ENCODE measurements at places on chromosomes 6 and 20.

DNA sequence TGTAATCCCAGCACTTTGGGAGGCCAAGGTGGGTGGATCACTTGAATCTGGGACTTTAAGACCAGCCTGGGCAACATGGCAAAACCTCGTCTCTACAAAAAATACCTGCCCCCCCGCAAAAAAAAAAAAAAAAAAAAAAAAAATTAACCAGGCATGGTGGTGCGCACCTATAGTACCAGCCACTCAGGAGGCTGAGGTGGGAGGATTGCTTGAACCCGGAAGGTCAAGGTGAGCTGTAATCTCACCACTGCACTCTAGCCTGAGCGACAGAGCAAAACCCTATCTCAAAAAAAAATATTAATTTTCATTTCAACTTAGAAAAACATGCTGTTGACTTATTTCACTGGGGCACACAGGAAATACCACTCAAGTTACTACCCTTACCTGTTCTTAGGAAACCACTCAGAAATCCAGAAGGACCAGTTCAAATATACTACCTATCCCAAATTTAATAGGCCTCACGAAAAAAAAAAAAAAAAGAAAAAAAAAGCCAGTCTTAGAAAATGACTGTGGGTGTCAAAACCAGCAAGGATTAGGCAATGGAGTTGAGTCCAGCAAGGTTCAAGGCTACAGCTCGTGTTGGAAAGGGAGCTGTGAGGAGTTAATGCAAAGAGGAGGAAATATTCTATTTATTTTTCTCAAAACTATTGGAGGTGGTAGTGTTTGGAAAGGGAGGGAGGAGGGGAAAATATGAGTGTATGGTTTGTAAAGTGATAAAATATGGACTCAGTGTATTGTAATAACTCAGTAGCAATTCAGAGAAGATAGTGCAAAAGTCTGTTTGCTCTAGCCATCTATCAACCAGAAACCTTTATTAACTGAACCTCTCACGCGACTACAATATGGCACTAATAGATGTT lies 33.9 kb upstream of the PIM1 start:
- no peak for DNase-seq

DNA sequence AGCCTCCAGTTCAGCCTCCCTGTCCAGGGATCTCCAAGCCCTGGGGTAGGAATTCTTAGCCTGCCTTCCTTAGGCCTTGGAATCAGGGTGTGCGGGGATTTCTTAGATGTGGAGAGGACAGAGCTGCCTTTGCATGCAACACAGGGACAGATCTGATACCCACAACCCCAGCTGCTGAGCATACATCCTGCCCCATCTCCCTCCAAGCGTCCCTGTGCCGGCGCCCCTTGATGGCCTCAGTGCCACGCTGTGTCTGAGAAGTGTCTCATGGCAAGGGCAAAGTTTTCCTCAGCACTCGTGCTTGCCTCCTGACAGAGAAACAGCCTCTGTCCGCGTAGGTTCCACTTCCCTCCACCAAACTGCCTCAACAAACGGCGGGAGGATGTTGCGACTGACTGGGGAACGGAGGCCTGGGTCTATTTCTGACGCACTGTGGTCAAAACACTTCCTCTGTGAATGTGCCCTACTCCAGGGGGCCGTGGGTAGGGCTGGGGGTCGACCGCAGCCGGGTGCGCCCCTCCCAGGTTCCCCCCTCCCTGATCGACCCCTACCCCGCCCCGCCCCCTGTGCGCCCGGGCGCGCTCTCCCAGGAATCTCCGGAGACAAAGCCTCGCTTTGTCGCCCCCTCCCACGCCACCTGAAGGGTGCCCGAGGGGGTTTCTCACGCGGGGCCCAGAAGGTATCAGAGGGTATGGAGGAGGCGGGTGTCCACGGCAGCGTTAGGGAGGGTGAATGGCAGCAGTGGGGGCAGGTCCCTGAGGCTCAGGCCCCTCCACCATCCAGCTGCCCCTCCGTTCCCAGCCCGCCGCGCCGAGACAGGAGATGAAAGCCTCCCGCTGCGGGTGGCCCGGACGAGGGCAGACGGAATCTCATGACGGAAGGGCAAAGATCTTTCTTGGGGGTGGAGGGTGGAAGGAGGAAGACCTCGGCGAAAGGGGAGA lies 806 bp downstream of the MICAL1 start:
- peak; percentile 96 for DNase-seq

- no peak for DNase-seq
Measured at GRCh38 chr6:13923527-13924145, 1.1 kb upstream of the RNF182 start.

GRCh38 chr6:49462071-49462470 lies 982 bp downstream of the MMUT start:
- no peak for DNase-seq

GRCh38 chr6:5582762-5583161 lies 321.4 kb downstream of the FARS2 start:
- DNase-seq: no peak

DNA sequence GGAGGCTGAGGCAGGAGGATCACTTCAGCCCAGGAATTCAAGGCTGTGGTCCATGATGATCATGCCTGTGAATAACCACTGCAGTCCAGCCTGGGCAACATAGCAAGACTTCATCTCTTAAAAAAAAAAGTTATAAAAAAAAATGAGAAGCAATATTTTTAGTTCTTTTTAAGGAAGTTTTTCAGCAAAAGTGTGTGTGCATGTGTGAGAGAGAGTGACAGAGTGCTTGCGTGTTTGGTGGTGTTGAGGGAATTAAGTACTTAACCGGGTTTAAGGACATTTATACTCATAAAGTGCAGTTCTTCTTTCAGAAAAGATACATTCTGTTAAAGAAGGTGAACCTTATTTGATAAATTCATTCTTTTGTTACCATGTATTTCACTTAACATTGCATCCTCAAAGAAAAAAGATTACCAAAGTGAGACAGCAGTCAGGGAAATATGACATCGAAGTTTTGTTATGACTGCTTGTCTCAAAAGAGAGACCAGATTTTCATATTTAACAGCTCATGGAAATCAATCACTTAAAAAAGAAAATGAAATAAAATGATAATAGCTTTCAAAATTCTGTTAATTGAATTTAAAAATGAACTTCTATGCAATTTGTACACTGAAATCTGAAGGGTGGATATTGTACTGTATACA lies 254.7 kb downstream of the ARHGAP18 start:
- DNase-seq: no peak

DNA sequence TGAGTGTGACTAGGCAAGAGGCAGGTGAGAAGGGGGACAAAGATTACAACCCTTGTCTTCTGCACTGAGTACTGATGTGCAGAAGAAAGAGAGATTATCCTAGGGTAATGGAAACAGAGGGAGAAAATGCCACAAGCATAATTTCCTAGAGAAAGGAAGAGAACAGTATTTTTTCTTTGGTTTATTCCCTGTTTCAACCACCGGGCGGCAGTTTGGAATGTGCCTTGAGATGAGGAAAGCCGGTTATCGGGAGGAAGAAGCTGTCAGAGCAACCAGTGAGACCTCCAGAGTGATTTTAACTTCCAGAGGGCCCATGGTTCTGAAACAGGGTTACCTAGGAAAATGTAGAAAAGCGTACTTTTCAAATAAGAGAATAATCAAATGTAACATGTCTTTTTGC lies 121.4 kb downstream of the REV3L start:
- no peak for DNase-seq

- DNase-seq: no peak
Measured at GRCh38 chr20:49630396-49630951, 62.5 kb upstream of the PTGIS start.

- no peak for DNase-seq
Measured at GRCh38 chr20:8834851-8835250, 234.0 kb upstream of the PLCB4 start.

DNA sequence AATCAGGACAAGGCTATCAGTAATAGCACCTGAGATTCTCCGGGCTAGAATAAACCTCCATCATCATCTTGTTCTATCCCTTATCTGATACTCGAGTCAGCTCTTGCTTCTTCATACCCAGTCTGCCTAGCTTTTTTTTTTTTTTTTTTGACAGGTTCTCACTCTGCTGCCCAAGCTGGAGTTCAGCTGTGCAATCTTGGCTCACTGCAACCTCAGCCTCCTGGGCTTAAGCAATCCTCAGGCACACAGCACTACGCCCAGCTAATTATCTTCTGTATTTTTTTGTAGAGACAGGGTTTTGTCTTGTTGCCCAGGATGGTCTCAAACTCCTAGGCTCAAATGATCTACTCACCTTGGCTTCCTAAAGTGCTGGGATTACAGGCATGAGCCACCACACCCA lies 19.5 kb downstream of the SRSF6 start:
- DNase-seq: no peak

DNA sequence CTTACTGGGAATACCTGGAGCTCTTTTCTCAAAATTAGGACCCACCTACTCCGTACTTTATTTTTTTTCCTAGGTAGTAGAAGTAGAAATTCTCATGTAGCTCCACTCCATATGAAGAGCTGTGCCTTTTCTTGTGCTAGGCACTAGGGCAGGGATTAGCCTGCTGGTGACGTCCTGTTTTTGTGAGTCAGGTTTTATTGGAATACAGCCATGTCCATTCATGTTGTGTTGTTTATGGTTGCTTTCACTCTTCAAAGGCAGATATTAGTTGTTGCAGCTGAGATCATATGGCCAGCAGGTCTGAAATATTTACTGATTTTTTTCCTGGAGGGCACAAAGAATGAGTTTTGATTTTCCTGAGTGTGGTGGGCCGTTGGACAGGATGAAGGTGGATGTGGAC lies 20.5 kb downstream of the XRN2 start:
- no peak for DNase-seq

- DNase-seq: peak; percentile 52
Measured at GRCh38 chr6:21594416-21595281, 1.1 kb downstream of the SOX4 start.

GRCh38 chr6:33720998-33721397 lies 9.5 kb upstream of the UQCC2 start:
- DNase-seq: no peak

DNA sequence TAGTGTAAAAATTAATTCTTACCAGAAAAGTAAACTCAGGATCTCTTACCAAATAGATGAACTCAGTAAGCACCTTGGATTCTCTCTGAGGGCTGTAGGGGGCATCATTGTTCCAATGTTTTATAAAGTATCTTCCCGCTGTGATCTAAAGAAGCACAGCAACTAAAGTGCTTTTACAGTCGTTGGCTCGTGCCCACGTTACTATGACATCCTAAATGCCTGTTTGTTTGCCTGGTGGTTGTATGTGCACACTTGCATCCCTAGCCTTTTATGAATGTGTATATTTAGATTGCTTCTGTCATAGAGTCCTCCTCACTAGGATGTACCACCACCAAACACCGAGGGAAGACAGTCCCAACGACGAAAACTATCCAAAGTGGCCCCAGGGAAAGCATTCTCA lies 34.5 kb downstream of the SLX4IP start:
- DNase-seq: no peak

DNA sequence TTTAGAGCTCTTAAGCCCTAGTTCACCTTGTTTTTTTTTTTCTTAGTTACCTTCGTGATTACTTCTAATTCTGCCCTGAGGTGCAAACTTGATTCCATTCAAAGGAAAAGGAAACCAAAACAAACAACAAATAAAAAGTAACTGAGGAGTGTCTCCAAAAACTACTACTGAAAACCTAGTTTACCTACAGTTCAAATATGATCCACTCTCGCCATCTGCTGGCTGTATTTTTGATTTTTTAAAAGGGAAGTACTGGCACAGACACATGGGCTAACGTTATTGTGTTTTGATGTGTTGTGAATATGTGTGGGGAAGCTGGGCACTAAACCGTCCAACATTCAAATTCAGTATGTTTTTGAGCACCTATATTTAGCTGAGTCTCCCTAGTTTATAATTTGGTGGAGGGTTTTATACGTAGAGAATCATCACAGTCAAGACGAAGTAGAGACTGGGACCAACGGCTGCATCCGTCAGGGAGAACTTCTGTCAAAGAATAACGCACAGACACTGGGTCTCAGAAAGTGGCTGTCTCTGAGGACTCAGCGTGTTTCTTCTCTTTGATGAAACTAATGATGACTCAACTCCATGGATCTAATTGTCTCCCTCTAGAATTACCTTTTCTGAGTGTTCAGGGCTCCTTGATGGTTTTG lies 373.5 kb upstream of the BTBD3 start:
- DNase-seq: peak; percentile 12
